Activated CD8-positive, alpha-beta T cell treated with anti-CD3 and anti-CD28 coated beads, Interleukin-2, amount 10 ng/mL, durations not matched to agents 7 days and 5 days (primary cell): ENCODE measurements at places on chromosomes 1 and 21.

- DNase-seq, result no peak
- H3K4me1 ChIP-seq, result peaks cover 55% of the 10 kb centered on the region
- H3K27ac ChIP-seq, result no peak overlapping the region
- no peak overlapping the region for H3K4me3 ChIP-seq
- no peaks in the 10 kb centered on the region for H3K36me3 ChIP-seq
- no peaks in the 10 kb centered on the region for H3K27me3 ChIP-seq
Observed at GRCh38 chr1:224506141-224506814, 71.7 kb upstream of the WDR26 start.

- H3K27ac ChIP-seq, result no peak overlapping the region
- no peak for DNase-seq
- no peaks in the 10 kb centered on the region for H3K36me3 ChIP-seq
Observed at GRCh38 chr1:154115180-154115579, 39.7 kb downstream of the NUP210L start.

DNA sequence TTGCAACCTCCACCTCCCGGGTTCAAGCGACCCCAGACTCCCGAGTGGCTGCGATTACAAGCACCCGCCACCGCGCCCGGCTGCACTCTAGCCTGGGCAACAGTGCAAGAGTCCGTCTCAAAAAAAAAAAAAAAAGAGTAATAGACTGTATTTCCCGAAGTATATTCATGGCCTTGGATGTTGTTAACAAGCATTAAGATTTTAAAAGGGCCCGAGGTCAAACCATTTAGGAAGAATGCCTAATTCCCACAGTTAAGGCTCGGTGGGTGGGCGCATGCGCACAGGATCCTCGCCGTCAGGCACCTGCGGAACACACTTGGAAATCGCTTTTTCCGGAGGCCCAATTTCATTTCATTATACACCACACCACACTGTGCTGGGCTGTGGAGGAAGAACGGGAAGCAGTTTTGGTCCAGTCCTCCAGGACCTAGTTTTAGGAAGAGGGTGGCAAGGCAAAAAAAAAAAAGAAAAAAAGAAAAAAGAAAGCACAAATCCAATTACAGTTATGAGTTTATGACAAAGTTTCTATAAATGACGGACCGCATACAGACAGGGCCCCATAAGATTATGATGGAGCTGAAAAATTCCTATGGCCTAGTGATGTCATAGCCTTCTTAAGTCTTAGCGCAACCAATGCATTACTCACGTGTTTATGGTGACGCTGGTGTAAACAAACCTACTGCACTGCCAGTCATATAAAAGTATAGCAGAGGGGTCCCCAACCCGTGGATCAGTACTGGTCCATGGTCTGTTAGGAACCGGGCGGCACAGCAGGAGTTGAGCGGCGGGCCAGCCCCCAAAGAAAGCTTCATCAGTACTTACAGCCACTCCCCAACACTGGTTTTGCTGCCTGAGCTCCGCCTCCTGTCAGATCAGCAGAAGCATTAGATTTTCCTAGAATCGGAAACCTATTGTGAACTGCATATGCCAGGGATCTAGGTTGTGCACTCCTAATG is 38.2 kb downstream of the H3-3A start:
- peaks cover 17% of the 10 kb centered on the region for H3K27me3 ChIP-seq
- peaks cover 16% of the 10 kb centered on the region for H3K4me1 ChIP-seq
- no peaks in the 10 kb centered on the region for H3K36me3 ChIP-seq
- peak overlapping the region; percentile 30 for H3K27ac ChIP-seq
- peak overlapping the region; percentile 80 for H3K4me3 ChIP-seq
- DNase-seq, result peak; percentile 44

DNA sequence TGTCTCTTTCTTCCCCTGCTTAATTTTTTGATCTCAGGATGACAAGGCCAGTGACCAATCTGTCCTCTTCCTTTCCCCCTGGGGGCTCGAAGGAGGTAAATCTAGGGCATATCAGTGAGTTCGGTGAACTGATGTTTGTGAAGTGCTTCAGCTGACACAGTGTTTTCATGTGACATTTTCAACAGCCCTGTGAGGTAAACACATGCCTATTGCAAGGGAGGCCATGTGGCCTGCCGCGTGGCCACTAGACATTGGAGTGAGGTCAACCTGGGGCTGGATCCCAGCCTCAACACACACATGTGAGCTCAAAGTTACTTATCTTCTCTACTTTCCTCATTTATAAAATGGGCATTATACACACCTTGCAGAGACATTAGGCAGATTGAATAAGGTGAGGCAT is 126.3 kb downstream of the PLPP3 start:
- DNase-seq, result no peak
- H3K27me3 ChIP-seq, result no peaks in the 10 kb centered on the region
- no peaks in the 10 kb centered on the region for H3K4me1 ChIP-seq

- H3K4me3 ChIP-seq, result peak overlapping the region; percentile 59
- H3K4me1 ChIP-seq, result peaks cover 79% of the 10 kb centered on the region
- no peaks in the 10 kb centered on the region for H3K27me3 ChIP-seq
- H3K27ac ChIP-seq, result peak overlapping the region; percentile 86
Observed at GRCh38 chr21:44868707-44869106, 4.8 kb downstream of the PTTG1IP start.
